RKO (cell line): ENCODE measurements at places on chromosomes 4 and X.

GRCh38 chrX:151510203-151510602, 53.3 kb upstream of the PASD1 start:
- DNase-seq = no peak

- DNase-seq = no peak
These were observed 5.2 kb downstream of the HTT start for GRCh38 chr4:3079694-3080123.

- no peak for DNase-seq
These were observed 23.7 kb upstream of the PNPLA4 start for GRCh38 chrX:7950865-7951264.

DNA sequence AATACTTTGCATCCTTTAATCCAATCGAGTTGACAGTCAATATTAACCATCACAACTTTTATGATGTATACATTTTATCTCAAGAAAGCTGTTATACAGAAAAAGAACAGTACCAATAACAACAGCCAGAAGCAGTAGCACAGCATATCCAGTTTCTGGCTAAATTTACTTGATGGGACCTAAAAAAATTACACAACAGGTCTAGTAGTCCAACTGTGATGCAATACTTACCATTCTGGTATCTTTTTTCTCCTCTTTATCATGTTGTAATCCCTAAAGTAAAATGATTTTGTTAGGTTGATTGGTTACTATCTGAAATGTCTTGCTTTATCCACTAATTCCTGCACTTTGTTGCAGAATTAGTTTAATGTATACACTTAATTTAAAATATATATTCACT, 1150.6 kb downstream of the FAT4 start:
- DNase-seq = no peak

- DNase-seq = no peak
These were observed 73.6 kb upstream of the COX18 start for GRCh38 chr4:73142995-73143547.

- DNase-seq = no peak
These were observed 170.2 kb upstream of the ETNPPL start for GRCh38 chr4:108933046-108933445.

- DNase-seq = no peak
These were observed 6.7 kb upstream of the USP11 start for GRCh38 chrX:47226071-47226470.

GRCh38 chrX:48956728-48957414, 536 bp downstream of the OTUD5 start:
- DNase-seq = no peak

DNA sequence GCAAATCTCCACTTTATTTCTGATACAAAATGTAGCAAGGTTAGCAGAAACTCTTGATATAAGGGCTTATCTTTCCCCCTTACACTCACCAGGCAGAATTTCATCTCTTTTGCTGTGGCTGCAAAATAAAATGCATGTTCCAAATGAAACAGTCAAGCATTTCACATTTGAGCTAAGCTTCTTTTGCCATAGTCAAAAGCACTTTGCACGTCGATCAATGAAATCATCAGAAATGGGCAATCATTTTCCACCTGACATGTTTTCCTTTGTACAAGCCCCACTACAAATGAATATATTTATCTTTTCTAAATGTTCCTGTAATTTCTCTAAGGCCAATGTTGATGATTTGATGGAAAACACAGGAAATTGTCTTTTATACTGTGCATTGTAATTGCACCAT, 178.4 kb downstream of the ANKRD50 start:
- no peak for DNase-seq

- DNase-seq = no peak
These were observed 84.9 kb downstream of the DMD start for GRCh38 chrX:33126469-33126868.

DNA sequence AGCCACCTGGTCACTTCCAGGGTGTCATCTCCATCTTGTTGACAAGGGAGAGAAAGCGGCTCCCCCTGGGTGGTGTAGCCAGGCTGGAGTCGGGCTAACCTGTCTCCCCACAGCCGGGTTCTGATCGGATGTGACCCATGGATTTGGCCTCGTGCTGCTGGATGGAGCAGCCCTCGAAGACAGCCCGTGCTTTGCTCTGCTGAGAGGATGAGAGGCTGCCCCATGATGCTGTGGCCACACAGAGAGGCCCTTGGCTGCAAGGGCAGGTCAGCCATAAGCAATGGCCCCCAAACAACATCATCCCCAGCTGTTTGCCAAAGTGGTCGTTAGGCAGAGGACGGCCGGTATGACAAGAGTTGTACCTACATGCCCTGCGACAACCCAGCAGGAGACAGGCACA, 106.6 kb downstream of the HMX1 start:
- DNase-seq = no peak
